ENCODE measurements at places on chromosomes 1 and 21. TPM values are rescaled to one million over a fixed set of nuclear protein-coding genes. Genes with fewer than 3 reads are reported as not detected.

Gene RNF186
- total RNA-seq = not detected

Gene CLCA2
- total RNA-seq = not detected

DNA sequence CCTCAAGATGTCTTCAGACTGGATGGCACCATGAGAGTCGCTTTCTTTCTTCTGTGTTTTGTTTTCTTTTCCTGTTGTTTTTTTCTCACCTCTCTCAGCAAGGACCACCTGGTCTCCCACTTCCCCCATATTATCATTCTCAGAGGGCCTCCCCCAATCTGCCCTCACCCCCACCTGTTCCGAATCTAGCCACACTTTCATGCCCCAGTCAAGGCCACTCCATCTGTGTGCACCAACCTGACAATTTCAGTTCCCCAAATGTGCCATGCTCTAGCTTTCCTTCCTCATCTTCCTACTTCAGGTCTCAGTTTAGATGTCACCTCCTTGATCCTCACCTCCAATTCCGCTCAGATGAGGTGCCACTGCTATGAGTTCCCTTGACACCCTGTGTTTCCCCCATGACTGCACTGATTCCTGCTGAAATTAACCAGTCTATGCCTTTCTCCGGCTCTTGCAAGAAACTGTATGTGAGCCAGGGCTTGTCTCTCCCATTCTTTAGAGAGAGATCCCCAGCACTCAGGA, 146.2 kb downstream of the PLPP3 start:
- no peak for DNase-seq

GRCh38 chr21:45468051-45468970, 63.3 kb downstream of the COL18A1 start:
- DNase-seq = no peak

DNA sequence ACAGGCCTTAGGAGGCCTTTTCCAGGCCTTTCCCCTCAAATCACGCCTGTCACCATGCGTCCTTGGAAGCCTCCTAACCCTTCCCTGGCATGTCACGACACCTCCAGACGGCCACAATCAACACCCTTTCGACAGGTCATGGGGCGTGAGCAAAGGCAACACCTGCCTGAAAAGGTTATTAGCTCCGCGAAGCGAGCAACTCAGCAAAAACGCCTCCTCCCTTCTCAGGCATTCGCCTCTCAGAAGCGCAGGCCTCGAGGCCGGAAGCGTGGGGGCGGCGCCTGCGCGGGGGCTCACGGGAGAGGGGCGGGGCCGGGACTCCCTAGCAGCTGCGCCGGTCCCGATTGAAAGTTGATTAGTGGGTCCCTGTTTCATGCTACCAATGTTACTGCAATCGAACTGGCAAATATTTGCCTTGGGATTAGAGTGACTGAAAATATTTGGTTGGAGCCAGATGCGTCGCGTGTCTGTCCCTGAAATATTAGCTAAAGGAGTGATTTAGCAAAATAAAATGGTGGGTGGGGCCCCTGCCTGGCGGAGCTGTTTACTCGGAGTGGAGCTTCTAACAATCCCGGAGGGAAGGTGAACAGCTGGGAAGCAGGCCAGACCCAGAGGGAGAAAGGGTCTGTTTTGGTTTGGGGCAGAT, 44.9 kb downstream of the GFI1 start:
- no peak for DNase-seq

GRCh38 chr1:169089776-169090175, 16.7 kb upstream of the ATP1B1 start:
- no peak for DNase-seq

DNA sequence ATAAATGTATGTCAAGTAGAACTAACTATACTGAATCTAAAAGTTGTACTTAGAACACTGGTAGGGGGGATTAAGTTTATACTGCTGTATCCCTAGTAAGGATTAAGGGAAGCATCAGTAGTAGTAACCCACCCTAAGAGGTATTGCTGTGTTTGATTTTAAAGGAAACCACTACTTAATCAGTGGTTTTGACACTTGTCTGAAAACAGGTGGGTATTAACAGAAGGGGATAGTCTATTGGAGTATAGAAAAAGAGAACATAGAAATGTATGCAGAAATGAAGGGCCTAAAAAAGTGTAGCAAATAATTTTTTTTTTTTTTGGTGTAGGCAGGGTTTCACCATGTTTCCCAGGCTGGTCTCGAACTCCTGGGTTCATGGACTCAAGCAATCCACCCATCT, 2.2 kb downstream of the MIGA1 start:
- no peak for DNase-seq

DNA sequence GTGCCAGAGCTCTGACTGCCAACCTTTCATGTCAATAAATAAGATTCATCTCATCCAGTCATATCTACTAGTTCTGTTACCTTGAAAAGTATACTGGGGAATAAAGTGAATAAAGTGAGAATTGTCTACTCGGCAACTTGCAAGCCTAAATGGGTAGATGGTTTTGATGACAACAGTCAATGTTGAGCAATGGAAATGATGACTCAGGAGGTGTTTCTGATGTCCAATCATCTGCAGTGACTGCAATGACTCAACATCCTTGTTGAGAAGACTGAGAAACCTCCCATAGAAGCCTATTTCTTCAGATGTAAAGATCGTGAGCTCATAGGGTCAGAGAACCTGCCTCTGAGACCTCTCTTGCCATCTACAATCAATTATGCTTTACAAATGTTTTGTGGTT, 276.4 kb downstream of the SPATA17 start:
- DNase-seq = no peak
